ENCODE measurements at places on chromosomes 16 and 17.

- no peak for DNase-seq
Measured at GRCh38 chr16:11726008-11726407, 16.6 kb downstream of the TXNDC11 start.

DNA sequence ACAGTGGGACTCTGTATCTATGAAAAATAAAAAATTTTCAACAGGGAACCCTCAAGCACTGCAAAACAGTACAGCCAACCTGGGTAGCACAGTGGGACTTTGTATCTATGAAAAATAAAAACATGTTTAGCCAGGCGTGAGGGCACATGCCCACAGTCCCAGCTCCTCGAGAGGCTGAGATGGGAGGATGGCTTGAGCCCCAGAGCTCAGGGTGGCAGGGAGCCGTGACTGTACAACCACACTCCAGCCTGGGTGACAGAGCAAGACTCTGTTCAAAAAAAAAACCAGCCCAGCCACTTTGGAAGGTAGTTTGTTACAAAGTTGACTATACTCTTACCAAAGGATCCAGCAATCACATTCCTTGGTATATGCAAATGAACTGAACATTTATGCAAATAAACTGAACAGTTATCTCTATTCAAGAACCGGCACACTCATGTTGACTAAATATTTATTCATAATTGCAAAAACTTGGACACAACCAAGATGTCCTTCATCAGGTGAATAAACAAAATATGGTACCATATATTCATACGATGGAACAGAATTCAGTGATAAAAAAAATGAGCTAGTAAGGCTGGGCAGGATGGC is 5.2 kb downstream of the RPH3AL start:
- no peak for DNase-seq

- no peak for DNase-seq
Measured at GRCh38 chr17:80751946-80752581, 207.4 kb downstream of the RPTOR start.

DNA sequence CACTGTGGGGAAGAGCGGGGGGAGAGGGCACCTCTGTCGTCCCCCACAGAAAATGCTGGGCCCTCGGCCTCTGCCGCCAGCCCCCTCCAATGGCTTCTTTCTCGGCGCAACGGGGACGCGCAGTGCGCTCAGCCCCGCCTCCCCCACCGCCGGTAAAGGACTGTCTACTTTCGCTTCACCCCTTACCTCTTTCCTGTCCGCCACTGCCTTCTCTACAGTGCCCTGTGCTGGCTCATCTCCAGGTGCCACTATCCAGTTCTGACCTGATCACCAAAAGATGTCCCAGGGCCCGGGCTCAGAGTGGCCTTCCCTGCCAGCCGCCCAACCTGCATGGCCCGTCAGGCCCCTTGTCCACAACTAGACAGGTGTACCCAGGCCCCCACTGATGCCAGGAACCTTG is 7.3 kb downstream of the ENDOV start:
- no peak for DNase-seq

DNA sequence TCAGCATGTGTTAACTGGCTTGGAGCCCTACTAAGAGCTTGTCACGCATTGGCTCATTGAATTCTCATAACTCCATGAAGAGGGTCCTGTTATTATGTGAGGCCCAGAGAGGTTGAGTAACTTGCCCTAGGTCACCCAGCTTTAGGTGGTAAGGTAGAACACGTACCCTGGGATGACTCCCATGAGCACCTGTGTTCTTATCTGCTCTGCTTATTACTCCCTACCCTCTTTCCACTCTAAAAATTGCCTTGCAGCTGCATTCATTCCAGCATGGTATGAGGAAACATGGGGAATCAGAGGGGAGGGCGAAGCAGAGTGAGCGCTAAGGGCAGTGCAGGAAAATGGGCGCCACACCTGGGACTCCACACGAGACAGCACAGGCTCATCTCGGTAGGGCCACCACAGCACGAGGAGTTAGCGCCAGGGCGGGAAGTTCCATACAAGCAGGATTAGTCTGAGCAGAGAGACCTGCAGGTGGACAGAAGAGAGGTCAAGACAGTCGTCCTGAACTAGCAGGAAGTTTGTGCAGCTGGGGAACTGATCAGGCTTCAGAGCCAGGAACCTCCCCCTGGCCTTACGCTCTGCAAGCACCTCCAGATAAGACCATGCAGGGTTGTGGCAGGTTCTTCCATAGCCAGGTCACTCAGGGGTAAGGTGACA is 10.1 kb downstream of the COPZ2 start:
- no peak for DNase-seq

GRCh38 chr17:46108550-46109110 is 84.6 kb downstream of the KANSL1 start:
- no peak for DNase-seq

- DNase-seq: no peak
Measured at GRCh38 chr16:80462917-80463316, 77.9 kb upstream of the DYNLRB2 start.

GRCh38 chr16:85480727-85481101 is 132.4 kb upstream of the GSE1 start:
- no peak for DNase-seq

GRCh38 chr16:12256921-12257320 is 280.4 kb downstream of the SNX29 start:
- DNase-seq: no peak

DNA sequence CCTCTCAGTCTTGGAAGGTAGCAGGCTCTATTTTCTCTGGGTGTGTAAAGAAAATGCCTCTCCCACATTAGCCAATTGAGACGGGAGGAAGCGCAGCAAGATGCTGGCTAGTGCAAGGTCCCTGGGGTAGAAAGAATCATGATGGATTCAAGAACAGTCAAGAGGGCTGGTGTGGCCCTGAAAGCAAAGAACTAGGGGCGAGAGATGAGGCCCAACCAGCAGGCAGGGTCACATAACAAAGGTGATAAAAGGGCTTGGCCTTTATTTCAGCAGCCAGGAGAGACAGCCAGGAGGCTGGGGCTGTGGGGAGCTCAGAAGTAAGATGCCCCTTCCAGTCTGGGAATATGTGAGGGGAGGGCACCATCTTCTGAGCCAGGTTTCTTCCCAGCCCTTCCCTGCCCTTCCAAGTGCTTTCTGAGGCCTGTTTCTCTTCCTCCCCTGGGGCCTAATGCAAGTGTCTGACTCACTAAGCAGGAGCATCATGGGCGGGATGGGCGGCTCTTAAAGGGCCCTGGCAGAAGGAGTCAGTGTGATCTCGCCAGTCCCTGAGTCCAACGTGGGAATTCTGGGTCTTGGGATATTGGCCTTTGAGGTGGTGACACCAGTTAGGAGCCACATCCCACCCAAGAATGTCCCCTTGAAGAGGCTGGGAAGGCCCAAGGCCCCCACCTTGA is 3.9 kb upstream of the NLRC5 start:
- no peak for DNase-seq

- DNase-seq: no peak
Measured at GRCh38 chr17:18146980-18147379, 36.6 kb upstream of the ALKBH5 start.

- no peak for DNase-seq
Measured at GRCh38 chr16:83933885-83934683, 19.0 kb upstream of the OSGIN1 start.

- DNase-seq: no peak
Measured at GRCh38 chr17:43114151-43114552, 11.0 kb downstream of the BRCA1 start.

DNA sequence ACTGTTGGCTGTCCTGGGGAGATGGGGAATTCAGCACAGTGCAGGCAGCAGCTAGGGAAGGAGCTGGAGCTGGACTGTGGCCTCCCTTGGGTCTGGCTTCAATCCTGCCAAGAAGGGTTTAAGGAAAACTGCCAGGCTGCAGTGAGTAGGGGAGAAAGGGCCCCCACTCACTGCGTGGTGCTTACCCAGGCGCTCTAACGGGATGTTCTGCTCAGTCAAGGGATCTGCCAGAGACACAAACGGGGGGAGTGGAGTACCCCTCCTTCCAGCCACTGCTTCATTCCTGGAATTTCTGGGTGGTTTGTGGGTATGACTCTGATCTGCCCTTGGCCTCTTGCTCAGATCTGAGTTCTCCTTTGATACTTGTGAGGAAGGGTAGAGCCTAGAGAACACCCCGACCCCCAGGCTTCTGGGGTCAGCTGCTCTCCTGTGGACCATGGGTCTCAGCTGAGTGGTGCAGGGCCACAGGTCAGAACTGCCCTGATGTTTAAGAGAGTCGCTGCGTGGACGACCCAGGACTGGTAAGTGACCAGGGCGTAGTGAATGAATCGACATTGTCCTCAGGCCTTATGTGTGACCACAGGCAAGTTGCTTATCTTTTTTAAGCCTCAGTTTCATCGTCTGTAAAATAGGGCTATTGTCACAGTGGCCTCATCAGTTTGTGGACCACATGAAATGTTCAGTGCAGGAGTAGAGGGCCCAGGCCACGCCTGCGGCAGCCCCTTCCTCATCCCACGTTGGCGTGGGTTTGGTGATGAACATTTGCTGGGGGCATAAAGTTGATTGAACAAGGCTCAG is 9.6 kb downstream of the CRISPLD2 start:
- no peak for DNase-seq
